ENCODE measurements at places on chromosomes 16 and 17.

DNA sequence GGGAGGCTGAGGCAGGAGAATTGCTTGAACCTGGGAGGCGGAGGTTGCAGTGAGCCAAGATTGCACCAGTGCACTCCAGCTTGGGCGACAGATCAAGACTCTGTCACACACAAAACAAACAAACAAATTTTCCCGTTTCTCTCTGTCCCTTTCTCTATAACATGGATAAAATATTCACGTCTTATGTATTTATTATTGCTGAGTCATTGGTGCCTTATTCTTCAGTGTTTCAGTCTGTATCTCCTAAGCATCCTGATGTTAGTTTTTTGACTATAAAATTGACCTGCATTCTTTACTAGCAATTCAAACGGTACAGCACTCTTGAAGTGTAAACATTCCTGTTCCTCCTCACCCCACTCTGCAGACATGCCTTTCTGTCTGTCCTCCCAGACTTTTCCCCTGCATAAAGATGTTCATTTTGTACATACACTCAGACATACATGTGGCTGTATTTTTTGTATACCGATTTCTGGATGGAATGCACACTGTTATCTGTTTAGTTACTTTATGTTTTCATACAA lies 16.4 kb downstream of the DHODH start:
- no peak for DNase-seq

GRCh38 chr17:29628644-29629043 lies 5.9 kb upstream of the CORO6 start:
- DNase-seq = no peak

- DNase-seq = no peak
These were observed 21.1 kb downstream of the CDR2 start for GRCh38 chr16:22353191-22353919.

GRCh38 chr16:19115148-19116021 lies 1.6 kb downstream of the ITPRIPL2 start:
- DNase-seq = no peak

- DNase-seq = no peak
These were observed 2.9 kb downstream of the PLD6 start for GRCh38 chr17:17203173-17203730.

All from activated CD8-positive, alpha-beta memory T cell treated with anti-CD3 and anti-CD28 coated beads, Interleukin-2, amount 50 U/mL, for 4 hours (primary cell).